T-cell (primary cell): ENCODE measurements at places on chromosomes 6 and 20.

DNA sequence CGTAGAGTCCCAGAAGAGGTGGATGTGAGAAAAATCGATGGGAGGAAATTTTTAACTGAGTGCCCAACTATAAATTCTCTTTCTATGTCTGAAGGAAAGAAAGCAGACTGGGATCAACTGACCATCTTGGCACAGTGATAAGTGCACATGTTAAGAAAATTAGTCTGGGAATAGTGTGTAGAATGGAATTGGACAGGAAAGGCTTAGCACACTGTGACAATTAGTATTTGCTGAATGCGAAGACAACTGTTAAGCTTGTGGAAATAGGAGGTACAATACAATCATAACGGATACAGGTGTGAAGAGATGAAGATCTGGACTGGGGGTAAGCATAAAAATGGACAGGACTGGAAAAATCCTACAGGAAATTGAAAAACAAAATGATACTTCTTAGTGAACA lies 114.3 kb downstream of the FAM50B start:
- no peak for DNase-seq

GRCh38 chr6:169112483-169113320 lies 140.9 kb downstream of the THBS2 start:
- DNase-seq: no peak

DNA sequence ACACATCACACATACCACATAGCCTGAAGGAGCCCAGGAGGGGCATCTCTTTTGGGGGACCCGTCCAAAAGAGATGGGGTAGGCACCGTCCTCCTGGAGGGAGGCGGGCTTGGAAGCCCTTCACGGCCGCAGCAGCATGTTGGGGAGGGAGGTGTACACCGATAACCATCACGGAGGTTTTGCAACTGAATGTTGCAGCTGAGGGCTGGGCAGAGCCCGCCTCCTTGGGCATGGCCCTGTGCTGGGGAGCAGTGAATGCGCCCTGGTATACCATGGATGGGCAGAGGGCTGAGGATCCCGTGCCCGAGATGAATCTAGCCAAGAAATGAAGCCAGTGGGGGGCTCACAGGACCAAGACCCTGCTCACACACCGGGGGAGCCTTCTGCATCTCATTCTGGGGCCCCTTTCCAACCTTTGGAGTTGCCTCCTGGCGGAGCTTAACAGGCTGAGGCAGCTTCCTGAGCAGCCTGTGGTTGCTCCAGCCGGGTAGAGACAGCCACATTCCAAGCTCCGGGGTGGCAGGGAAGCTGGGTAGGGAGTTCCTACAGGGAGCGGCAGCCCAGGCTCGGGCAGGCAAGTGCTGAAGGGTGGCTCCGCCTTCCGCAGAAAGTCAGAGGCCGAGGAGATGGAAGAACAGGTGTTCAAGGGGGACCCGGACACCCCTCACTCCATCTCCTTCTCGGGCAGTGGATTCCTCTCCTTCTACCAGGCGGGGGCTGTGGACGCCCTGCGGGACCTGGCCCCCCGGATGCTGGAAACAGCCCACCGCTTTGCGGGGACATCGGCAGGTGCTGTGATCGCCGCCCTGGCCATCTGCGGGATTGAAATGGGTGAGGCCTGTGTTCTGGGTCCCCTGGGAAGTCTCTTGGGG lies at the start of gene PNPLA1:
Gene PNPLA1, plus strand, starts transcription at position 227 of the 872 bp plus-strand sequence. Its CDS starts 400 bp downstream, at position 627.
- DNase-seq: no peak

GRCh38 chr6:146915671-146916127 lies 288.5 kb upstream of the STXBP5 start:
- DNase-seq: no peak

DNA sequence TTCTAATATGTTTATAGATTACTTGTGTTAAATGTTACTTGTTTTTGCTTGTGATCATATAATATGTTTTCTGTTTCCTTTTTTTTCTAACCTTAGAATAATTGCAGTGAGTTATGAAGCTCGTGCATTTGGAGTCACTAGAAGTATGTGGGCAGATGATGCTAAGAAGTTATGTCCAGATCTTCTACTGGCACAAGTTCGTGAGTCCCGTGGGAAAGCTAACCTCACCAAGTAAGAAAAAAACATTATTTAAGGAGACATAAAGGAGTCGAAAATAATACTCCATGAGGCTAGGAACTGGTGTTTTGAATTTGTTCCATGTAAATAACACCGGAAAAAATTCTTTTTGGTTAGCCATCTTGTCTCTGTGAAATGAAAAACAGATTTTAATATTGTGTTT lies 6.9 kb downstream of the POLH start:
- no peak for DNase-seq

DNA sequence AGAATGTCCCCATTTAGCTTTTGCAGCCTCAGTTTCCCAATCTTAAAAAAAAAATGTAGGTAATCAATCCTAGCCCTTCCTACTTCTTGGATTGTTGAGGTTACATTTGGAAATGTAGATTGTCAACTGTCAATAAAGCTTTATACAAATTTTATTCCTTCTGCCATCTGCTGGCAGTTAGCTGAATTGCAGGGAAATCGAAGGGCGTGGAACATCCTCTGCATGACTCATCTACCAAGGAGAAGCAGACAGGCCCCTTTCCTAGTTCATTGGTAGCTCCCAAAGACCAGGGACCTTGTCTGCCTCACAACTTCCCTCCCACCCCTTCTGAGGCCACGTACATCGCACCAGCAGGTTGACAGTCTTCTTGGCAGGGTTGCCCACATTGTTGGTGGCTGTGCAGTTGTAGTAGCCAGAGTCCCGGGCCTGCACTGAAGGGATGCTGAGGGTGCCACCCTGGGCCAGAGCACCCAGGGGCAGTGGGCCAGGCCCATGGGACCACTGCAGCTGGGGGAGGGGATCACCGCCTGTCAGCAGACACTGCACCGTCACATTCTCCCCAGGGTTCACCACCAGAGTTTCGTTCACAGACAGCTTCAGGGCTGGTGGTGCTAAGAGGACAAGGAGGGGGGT lies 43.6 kb downstream of the MDGA1 start:
- peak; percentile 24 for DNase-seq

DNA sequence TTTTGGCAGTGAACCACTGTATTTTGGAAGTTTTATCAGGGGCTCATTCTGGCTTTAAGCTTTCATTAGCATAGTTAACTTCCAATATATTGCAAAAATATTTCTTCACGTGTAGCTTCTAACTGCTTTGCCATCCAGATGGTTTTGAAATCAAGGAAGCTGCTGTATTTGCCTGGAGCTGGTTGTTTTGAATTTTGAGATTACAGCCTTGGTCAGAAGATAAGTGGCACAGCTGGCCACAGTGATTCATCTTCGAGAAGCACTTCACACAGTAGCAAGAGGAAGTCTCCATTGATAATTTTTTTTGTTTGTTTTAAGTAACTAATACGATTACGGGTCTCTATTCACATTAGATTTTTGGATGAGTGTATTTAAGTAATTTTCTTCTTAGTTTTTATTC lies 3.8 kb downstream of the APCDD1L start:
- DNase-seq: no peak

GRCh38 chr20:36298795-36299339 lies 7.3 kb upstream of the DLGAP4 start:
- DNase-seq: no peak
